NCI-H187 treated with DMSO at 0.1 percent for 48 hours (cell line): ENCODE measurements at places on chromosomes 4 and X.

- no peak for DNase-seq
Observed at GRCh38 chrX:134484039-134484438, 24.1 kb downstream of the HPRT1 start.

GRCh38 chr4:3241898-3242524, 6.9 kb upstream of the MSANTD1 start:
- DNase-seq, result no peak

- DNase-seq, result no peak
Observed at GRCh38 chrX:134692233-134692632, 34.0 kb upstream of the PLAC1 start.

DNA sequence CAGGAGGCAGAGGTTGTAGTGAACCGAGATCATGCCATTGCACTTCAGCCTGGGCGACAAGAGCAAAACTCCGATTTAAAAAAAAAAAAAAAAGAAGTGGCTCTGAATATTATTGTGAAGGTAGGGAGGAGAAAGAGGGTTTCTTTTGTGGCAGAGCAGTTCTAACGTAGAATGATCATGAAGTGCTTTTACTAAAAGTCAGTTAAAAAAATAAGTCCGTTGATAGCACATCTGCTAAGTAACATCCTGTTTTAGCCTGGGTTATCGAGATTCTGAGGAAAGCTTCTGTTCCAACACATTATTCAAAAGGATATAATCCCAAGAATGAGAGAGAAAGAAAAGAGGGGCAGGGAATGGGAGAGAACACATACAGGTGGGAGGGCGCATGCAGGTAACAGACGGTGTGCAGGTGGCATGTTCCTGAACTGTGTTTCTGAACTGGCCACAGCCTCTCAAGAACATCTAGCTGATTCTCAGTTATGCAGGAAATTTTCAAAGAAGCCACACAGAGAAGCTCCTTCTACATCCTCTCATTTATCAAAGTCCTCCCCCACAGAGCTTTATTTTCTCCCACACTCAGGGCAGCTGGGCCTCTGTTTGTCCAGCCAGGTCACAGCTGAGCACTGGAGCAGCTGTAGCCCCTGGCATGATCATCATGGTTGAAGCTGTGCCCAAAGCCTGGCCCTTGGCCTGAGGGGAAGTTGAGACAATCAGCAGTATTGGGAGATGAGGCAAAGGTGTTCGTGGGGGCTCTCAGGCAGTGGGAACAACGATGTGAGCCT, 342.3 kb downstream of the ZNF674 start:
- DNase-seq, result no peak

DNA sequence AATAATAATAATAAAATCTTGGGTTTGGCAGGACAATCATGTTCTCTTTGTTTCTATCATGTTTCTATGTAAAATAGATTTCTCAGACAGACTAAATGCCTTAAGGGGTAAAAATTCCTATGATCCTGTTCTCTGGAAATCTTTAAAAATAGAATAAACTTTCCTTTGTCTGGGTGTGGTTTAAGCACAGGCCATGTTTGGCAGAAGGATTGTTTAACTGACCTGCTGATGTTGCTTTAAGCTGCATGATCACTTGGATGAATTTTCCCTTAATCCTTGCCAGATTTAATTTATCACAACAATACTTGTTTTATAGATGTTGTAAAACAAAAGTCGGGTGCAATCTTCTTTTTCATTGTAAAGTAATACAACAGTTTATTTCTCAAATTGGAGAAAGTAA, 341.7 kb upstream of the FAT1 start:
- no peak for DNase-seq

DNA sequence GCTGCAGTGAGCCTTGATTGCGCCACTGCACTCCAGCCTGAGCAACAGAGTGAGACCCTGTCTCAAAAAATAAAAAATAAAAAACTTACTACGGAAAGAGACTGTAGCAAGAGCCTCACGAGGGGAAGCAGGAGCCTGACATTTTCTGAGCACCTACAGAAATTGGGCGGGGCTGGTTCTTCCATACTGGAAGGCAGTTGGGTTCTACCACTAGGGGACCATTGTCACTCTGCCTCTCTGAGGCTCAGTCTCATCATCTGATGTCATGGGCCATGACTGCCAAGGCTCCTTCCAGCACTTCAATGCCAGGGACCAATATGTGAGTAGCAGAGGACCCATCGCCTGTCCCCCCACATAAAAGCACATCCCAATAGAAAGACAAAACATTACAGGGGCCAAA, 8.2 kb downstream of the SH3KBP1 start:
- no peak for DNase-seq

GRCh38 chr4:8705161-8706145, 112.9 kb downstream of the CPZ start:
- DNase-seq, result no peak

DNA sequence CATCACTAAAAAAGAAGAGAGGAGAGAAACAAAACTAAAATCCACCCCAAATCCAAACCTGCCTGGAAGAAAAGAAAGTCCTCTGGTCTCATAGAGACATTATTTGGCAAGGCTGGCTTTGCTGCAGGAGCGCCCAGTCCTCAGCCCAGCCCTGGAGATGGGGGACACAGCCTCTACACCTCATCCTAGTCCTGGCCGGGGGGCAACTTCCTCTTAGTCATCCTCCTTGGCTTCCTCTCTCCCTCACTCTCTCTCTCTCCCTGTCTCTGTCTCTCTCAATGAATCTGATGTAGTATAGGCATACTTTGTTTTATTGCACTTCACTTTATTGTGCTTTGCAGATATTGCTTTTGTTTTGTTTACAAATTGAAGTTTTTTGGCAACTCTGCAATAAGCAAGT, 55.8 kb upstream of the MAGEB10 start:
- DNase-seq, result no peak

DNA sequence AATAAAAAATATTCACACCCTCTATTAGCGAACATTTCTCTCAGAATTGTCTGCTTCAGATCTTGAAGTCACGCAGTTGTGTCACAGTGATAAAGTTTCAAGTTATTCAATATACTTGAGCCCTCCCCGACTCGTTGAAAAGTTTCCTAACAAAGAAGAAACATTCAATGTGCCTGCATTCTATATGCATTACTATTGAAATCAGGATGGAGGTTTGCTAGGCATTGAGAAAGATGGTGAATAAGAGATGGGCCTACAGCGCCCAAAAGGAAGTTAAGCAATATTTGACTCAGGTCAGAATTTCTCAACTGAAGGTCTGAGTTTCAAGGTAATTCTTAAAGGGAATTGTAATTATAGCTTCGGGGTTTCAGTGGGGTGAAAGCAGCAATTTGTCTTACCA, 6.1 kb downstream of the TCEANC start:
- DNase-seq, result no peak

DNA sequence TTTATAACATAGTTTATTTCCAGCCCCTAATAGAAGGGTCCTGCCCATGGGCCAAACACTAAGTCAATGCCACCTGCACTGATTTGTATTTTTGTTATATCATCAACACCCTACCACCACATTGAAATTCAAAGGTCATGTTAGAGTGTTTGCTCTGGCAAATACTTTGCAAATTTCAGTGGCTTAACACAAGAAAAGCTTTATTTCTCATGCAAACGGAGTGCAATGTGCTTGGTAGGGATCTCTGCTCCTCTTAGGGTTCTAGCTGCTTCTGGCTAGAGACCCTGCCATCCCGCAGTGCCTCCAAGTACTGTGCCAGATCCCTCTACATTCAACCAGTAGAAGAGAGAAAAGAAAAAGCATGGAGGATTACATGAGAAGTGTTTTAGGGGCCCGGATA, 230.8 kb upstream of the TET2 start:
- no peak for DNase-seq

- peak; percentile 53 for DNase-seq
Observed at GRCh38 chrX:13376857-13377549, 57.1 kb upstream of the ATXN3L start.

GRCh38 chrX:130874751-130875150, 28.3 kb downstream of the ENOX2 start:
- no peak for DNase-seq

DNA sequence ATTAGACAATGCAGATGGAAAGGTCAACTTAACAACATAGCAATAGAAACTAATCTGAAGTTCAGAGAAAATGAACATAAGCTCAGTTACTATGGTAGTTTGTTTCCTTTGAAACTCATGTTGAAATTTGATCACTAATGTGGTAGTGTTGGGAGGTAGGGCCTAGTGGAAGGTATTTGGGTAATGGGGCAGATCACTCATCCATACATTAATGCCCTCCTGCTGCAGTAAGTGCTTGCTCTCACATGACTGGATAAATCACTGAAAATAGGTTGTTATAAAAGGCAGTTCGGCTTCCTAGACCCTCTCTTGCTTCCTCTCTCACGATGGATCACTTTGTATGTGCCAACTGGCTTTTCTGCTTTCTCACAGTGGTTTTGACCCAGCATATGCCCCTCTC, 567.4 kb upstream of the GALNT7 start:
- DNase-seq, result no peak

DNA sequence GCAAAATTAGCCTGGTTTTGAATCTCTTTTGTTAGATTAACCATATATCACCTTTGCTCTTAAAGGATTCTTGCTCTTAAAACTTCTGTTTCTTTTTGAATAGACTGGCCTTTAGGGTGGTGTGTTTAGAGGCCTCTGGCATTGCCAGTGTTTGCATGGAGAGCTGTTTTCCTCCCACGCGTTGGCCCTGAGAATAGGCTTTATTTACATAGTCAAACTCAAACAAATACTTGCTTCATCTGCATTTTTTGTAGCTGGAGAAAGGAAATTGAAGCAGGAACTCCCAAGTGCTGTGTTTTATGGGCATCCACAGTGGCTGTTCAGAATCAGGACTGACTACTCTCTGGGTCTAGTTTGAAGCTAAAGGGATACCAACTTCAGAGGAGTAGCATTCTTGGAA, 2.7 kb downstream of the SHROOM2 start:
- DNase-seq, result no peak

- DNase-seq, result no peak
Observed at GRCh38 chr4:118277243-118277642, 75.6 kb downstream of the PRSS12 start.

DNA sequence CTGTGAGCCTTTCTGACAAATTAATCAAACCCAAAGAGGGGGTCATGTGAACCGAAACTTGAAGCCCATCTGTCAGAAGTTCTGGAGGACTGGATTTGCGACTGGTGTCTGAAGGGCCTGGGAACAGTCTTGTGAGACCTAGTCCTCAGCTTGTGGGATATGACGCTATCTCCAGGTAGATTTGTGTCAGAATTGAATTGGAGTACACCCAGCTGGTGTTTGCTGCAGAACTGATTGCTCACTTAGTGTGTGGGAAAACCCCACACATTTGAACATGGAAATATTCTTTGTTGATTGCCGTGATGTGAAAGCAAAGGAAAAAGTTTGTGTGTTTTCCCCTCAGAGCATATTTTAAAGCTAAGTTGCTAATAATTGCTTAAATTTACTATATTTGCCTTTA, 30.3 kb upstream of the TMSB15B start:
- no peak for DNase-seq

- no peak for DNase-seq
Observed at GRCh38 chr4:124000233-124000632, 603.6 kb downstream of the SPRY1 start.

GRCh38 chr4:3201718-3202702, 46.9 kb upstream of the MSANTD1 start:
- no peak for DNase-seq

DNA sequence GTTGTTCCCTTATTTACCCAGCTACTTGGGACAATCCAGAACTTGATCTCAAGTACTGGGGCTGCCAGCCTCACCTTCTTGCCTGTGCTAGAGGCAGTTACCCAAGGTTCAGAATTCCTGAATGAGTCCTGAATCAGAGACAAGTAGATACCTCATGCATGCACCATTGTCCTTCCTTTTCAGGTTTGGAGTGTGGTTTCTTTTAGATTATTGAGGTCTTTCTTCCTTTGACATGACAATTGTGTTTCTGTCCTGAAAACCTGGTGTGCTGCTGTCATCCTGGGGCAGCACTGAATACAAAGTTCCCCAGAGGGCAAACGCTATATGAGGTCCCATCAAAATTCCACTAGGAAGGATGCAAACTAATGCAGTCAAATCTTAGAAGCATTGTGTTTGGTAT, 3.5 kb downstream of the CXCL2 start:
- no peak for DNase-seq

DNA sequence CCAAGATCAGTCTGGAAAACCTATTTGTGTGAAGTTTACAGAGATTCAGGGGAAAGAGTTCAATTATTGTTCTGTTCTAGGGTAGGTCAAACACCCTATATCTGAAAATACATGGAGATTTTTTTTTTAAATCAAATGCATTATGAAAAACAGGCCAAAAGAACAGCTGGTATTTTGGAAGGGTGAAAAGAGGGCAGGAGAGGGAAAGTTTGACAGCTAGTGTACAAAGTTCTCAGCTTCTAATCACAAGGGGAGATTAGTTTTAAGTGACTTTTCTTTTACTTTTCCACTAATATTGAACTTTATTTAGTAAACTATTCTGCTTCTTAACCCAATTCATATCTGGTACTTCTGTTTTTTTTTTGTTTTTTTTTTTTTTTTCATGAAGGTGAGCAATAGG, 66.2 kb upstream of the GRID2 start:
- no peak for DNase-seq

- DNase-seq, result no peak
Observed at GRCh38 chr4:86414686-86415085, 54.8 kb upstream of the MAPK10 start.

DNA sequence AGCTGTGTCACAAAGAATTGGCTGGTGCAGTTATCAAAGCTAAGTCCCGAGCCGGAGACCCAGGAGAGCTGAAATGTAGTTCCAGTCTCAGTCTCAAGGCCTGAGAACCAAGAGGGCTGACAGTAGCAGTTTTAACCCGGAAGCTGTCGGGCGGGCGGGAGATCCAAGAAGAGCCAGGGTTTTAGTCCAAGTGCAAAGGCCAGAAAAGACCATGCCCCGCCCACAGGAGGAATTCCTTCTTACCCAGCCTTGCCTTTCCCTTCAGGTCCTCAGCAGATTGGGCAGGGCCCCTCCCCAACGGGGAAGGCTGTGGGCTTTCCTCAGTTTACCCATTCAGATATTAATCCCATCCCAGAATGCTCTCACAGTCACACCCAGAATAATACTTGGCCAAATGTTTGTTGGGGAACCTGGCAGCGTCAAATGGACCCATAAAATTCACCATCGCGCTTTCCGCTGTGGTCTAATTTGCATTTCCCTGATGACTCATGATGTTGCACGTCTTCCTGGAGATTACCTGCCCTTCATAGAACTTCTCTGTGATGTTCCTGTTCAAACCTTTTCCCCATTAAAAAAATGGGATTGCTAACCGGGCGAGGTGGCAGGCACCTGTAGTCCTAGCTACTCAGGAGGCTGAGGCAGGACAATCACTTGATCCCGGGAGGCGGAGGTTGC, 16.2 kb downstream of the MAEA start:
- no peak for DNase-seq

DNA sequence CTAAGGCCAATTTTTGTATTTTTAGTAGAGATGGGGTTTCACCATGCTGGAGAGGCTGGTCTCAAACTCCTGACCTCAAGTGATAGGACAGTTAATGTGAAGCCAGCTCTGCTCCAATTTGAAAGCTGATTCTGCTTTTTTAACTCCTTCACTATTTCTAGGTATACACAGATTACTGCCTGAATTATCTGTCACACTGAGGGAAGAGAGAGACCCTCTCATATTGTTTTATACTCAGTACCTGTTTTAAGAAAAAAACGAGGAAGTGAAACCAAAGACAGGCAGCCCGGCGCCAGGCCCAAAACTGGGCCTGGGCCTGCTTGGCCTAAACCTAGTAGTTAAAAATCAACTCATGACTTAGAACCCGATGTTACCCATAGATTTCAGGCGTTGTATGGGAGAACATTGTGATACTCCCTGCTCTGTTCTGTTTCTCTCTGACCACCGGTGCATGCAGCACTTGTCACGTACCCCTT, 1601.5 kb upstream of the PCDH10 start:
- no peak for DNase-seq
